Cortex of kidney (tissue), 1 donor: ENCODE measurements at places on chromosomes 12 and 14.
A peak's percentile ranks its signal among the peaks of the same experiment; 100 is the strongest.

DNA sequence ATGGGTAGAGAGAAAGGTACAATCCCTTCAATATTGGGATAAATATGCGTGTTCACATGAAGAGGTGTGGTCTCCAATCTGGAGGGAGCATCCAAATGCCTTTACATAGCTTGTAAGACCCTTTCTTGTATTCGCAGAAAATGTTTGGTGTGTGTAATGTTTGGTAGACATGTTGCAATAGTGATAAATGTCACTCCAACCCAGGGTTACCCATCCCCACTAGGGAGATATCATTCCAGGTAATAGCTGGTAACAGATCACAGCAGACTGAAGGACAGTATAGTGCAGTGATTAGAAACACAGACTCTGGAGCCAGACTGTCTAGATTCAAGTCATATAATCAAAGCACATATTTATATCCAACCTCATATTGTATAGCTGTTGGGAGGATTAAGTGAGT is 733.6 kb upstream of the TBX3 start:
- no peak for DNase-seq

DNA sequence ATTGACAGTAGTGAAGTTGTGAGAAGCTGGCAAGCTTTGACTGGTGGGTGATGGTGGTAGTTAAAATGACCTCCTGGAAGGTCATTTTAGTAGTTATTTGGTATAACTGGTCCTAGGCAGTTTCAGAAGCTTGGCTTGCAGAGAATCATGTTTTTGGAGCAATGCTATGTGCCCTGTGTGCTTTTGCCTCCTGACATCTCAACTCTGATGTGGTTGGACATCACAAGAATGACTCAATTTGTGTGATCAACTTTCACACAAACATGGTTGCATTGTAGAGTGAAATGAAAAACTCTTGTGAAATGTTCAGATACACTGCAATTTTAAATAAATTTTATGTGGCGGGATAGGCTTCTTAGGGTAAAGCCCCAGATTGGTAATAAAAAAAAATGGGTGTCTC is 8.3 kb upstream of the ABCD2 start:
- no peak for DNase-seq

GRCh38 chr12:99772274-99772673 is 124.7 kb downstream of the GARIN6 start:
- no peak for DNase-seq

GRCh38 chr12:22740656-22741355 is 115.8 kb downstream of the ETNK1 start:
- DNase-seq, result no peak

DNA sequence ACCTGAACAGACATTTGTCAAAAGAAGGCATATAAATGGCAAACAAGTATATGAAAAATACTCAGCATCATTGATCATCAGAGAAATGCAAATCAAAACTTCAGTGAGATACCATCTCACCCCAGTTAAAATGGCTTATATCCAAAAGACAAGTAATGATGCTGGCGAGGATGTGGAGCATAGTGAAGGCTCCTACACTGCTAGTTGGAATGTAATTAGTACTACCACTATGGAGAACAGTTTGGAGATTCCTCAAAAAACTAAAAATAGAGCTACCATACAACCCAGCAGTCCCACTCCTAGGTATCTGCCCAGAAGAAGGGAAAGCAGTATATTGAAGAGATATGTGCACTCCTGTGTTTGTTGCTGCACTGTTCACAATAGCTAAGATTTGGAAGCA is 146.1 kb downstream of the TGFB3 start:
- DNase-seq, result no peak

DNA sequence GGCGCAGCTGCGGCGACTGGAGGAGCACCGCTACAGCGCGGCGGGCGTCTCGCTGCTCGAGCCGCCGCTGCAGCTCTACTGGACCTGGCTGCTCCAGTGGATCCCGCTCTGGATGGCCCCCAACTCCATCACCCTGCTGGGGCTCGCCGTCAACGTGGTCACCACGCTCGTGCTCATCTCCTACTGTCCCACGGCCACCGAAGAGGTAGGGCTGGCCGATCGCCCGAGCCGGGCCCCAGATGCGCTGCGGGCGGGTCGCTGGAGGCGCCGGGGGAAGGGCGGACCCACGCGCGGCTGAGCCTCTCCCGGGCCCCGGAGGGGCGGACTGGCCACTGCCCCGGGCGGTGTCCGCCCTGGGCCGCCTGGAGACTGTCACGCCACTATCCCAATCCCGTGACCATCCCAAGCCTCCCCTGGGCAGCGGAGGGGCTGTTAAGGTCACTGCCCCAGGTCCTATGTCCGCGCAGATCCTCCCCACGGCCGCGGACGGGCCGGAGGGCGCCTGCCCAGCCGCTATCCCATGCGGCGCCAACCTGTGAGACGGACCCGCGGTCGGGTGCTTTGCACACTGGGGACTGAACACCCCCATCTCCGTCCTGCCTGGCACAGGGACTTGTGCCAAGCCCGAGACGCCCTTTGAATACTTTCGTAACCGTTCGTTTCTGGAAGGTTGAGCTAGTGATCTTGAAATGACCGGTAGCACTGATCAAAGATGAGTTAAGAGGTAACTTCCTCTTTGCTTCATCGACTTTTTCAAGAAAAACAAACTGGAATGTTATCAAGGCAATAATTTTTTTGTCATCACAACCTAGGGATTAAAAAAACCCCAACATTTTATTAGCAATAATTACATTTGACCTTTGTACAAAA is 725 bp downstream of the CHPT1 start:
- DNase-seq, result peak; percentile 33

DNA sequence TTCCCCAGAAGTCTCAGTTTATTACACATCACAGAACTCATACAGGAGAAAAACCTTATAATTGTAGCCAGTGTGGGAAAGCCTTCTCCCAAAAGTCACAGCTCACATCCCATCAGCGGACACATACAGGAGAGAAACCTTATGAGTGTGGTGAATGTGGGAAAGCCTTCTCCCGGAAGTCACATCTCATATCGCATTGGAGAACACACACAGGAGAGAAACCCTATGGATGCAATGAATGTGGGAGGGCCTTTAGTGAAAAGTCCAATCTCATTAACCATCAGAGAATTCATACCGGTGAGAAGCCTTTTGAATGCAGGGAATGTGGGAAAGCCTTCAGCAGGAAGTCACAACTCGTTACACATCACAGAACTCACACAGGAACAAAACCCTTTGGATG is 20.1 kb downstream of the ZNF84 start:
- DNase-seq, result no peak

- no peak for DNase-seq
Measured at GRCh38 chr12:112239020-112239419, 113.7 kb downstream of the TRAFD1 start.

DNA sequence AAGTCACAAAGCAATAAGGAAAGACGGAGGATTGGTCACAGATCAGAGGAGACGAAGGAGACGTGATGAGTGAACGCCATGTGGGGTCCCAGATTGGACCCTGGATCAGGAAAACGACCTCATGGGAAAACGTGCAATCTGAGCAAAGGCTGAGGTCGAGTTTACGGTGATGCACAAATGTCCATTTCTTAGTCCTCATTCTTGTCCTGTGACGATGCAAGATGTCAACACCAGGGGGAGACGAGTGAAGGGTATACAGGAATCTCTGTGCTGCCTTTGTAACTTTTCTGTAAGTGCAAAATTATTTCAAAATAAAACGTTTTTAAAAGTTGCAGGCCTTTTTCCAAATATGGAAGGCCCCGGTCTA is 329.8 kb downstream of the MED13L start:
- no peak for DNase-seq

DNA sequence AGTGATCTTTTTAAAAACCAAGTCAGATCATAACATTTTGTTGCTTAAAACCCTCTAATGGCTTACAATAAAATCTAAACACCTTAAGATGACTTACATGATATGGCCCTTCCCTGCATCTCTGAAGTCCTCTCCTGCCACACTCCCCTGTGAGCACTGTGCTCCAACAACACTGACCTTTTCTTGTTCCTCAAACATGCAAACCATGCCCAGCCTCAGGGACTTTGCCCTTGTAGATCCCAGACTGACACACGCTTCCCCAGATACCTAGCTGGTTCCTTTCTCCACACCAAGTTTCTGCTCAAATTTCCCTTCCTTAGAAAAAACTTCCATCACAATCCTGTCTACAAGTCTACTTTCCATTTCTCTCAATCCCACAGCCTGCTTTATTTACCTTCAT is 128.6 kb downstream of the IPO8 start:
- no peak for DNase-seq

GRCh38 chr14:101082436-101083384 is 179.2 kb upstream of the RTL1 start:
- DNase-seq, result no peak

- DNase-seq, result no peak
Measured at GRCh38 chr14:22846811-22847307, 10.5 kb downstream of the MMP14 start.

DNA sequence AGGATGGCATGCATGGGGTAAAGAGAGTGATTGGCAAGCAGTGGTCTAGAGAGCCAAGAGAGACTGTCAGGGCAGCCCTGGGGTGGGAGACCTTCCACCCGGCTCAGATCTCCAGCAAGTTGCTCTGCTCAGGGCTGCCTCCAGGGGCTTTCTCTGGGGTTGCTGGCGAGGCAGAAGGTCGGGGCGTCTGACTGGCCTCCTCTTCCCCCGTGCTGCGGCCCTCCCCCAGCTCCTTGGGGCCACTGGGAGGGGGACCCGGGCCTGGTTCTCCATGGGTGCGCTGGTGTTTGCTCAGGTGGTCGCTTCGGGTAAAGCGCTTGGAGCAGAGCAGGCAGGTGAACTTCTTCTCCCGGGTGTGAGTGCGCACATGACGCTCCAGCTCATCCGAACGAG is 6.6 kb upstream of the AAAS start:
- DNase-seq, result no peak

DNA sequence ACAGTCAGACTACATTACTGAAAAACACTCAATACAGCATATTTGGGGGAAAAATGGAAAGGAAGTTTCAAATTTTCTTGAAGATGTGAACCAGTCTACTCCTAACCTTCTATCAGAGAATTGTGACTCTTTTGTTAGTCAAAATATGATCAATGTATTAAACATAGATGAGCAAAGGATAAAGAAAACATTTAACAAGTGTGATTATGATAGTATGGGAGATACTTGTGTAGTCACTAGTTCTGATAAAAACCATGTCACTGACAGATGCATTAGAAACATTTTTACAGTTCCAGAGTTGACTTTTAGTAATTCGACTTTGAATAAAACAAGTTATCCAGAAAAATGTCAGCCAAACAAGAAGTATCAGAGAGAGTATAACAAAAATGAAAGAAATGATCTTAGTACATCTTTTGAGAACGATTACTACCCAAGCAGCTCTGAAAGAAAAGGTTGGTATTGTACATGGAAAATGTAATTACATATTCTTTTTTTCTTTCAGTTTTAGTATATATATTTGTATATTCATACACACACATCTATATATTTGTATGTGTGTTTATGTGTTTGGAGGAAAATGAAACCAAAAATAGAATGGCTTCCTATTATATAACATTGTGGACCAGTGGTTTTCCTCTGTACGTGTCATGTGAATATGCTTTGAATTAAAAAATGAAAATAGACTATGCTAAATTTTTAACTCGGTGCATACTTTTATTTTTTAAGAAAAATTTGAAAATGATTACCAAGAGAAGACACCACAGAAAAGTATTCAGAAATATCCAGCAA is 63.3 kb upstream of the ABCD2 start:
- DNase-seq, result no peak

DNA sequence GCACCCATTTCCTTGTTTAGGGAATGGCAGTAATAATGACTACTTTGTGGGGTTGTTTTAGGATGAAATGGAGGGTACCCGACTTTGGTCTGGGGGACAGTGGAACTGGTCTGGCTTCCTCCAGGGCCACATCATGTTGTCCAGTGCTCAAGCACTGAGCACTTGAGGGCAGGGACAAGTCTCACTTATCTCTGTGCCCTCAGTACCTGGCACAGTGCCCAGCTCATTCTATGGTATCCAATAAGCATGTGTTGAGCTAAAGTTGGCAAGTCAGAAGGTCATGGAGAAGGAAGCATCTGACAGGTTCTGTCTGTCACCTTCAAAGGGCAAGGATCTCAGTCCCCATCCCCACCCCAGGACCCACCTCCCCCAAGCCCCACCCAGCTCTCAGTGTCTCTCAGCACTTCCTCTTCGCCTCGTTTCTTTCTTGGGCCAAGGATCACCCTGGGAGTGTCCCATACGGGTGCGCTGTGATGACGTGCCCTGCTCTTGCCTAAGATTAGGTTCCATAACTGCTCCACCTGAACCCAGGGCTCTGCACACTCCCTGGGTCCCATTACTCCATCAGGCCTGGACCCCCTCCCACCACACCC is 24.3 kb upstream of the TMEM106C start:
- no peak for DNase-seq

GRCh38 chr12:91119089-91119488 is 7.8 kb upstream of the LUM start:
- no peak for DNase-seq

DNA sequence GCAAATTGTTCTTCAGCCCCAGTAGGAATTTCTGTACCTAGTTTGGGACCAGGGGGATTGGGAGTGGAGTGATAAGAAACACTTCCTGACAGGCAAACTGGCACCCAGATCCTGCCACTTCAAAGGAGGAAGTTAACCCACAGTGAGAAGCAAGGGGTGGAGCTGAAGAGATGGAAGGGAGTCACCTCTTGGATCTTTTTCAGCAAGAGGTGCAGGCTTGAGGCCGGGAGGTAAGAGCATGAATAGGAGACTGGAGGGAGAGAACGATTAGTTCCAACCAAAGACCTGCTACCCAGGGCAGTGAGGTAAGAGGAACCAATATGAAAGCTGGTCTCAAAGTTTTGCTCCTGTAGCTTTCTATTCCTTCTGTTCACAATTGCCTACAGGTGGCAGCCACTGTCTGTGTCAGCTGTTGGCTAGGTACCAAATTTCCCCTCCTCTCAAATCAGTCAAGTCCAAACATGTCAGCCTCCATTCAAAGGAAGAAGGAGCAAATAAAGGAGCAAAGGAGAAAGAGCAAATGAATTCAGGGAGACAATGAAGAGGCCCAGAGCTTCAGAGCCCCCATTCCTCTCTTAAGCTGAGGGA is 14.9 kb upstream of the TAC3 start:
- DNase-seq, result no peak

- DNase-seq, result no peak
Measured at GRCh38 chr14:100855256-100855930, 29.5 kb downstream of the MEG3 start.

DNA sequence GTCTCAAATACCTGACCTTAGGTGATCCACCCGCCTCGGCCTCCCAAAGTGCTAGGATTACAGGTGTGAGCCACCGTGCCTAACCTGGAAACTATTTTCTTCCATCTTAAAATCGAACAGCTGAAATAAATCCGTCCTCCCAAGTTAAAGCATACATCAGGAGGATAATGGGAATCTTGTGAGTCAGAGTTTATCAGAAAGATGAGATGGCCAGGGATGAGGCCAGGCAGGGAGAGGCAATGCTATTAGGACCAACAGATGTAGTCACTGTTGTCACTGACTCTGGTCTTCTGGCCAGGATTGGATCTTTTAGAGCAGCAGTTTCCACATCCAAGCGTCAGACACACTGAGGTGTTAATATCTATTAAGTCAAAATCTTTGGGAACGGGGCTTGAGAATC is 61.7 kb upstream of the USP44 start:
- DNase-seq, result no peak

GRCh38 chr12:86735851-86736250 is 479.7 kb upstream of the MGAT4C start:
- no peak for DNase-seq
